ENCODE measurements at places on chromosomes 4 and X. TPM values are rescaled to one million over a fixed set of nuclear protein-coding genes. Genes with fewer than 3 reads are reported as not detected.

Gene IL2
- not detected for polyA plus RNA-seq

Gene ASB5
- 40.8 TPM for polyA plus RNA-seq

Gene EDNRA
- polyA plus RNA-seq: 30.1 TPM

Gene PLK4
- 1.5 TPM for polyA plus RNA-seq

Gene GPRASP2
- polyA plus RNA-seq: 17.7 TPM
